CD4-positive, alpha-beta T cell (primary cell): ENCODE measurements at places on chromosomes 11 and 22.

GRCh38 chr11:10856689-10857458 is 979 bp downstream of the ZBED5 start:
- no peak for DNase-seq

- DNase-seq: no peak
These were observed 727.1 kb downstream of the NELL1 start for GRCh38 chr11:21396342-21397008.

- DNase-seq: no peak
These were observed 92.5 kb upstream of the CARD18 start for GRCh38 chr11:105232021-105232420.

DNA sequence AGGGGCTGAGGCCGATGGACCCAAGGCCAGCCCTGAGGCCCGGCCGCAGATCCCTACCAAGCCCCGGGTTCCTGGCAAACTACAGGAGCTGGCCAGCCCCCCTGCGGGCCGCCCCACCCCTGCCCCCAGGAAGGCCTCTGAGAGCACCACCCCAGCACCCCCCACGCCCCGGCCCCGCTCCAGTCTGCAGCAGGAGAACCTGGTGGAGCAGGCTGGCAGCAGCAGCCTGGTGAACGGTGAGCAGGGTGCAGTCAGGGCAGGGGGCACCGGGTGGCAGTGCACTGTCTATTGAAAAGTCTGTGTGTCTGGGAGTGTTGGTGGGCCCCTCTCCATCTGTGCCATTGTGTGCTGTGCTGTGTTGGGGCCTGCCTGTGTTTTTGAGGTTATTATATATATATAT is 16.1 kb downstream of the MICALL1 start:
- no peak for DNase-seq

- no peak for DNase-seq
These were observed 14.6 kb upstream of the SYT13 start for GRCh38 chr11:45300715-45301114.

GRCh38 chr11:22076271-22076930 is 116.5 kb upstream of the ANO5 start:
- DNase-seq: no peak

DNA sequence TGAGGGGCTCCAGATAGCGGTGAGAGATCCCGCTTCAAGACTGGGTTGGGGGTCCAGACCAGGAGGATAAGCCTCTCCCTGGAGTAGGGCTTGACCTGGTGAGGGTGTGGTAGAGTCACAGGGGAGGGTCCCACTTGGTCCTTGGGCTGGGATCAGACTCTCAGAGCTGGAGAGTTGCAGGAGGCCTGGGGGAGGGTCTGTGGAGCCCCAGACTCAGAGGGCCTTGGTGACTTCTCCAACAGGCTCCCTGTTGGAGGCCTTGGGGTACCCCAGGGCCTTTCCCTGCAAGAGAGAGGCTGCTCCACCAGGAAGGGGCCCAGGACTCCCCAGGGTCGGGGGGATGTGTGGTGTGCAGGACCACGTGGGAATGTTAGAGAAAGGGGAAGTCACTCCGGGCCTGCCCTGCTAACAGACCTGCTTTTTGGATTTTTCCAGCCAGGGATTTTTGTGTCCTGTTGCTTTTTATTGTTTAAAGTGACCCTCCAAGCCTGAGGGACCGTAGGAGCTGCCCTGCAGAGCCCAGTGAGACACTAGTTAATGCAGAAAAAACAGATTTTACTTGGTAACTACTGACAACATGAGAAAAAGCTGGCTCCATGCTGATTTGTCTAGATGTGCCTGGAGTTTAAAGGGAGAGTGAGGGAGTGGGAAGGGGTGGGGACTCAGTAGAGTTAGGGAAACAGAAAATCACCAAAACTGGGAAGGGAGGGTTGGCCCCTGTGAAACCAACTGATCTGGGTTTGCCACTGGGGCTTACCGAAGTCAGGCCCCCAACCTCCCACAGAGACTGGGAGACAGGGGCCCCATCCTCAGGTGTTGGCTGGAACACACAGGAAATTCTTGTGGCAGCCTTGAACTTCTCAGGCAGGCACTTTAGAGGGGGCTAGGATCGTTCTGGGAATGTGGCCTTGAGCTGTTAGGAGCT is 801 bp upstream of the TXNRD2 start:
- DNase-seq: no peak

DNA sequence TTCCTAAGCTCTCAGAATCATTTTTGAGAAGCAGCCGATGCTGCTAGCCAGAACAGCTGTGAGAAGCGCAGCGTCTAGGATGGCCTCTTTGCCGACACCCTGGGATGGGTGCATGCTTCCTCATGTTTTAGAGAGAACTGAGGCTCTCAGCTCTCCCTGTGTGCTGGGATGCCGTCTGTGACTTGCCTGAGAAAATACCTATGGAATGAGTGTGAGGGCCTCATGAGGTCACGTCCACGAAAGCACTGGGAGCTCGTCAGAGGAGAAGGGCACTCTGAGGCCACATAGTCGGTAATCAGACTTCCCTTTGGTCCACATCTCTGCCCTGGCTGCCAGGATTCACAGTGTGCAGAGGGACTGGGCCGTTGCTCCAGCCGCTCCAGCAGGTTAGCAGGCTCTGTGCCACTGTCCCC is 54.7 kb downstream of the MICAL3 start:
- no peak for DNase-seq

DNA sequence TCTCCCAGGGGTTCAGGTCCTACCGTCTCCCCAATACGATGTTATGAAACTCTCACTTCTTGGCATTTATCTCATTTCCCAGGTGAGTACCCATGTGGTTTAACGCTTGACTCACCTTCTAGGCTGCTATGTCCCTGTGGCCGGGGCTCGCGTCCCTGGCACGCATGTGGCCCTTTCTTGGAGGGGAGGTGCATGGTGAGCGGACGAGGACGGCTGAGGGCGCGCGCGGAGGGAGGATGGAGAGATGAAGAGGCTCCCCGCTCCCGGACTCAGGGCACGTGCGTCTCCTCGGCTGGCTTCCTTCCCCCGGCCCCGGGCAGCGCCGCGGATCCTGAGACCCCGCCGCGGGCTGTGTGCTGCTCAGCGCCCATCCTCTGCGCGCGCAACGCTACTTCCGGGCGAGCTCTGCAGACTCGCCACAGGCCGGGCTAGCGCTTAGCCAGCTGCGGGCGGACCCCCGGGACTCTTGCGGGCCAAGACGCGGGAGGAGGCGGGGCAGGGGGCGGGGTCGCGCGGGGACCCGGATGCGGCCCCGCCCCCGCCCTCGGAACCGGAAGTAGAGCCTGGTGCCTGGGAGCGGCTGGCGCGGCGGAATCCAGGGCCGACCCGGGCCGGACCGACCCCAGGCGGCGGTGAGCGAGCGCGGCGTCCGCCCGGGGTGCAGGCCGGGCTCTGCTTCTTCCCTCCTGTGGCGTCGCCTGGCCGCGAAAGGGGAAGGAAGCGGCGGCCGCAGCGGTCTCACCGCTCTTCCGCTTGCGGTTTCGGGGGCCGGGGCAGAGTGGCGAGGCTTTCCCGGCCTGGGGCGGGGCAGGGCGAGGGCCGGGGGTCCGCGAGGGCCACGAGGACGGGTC is at the start of gene CTTN:
Gene CTTN (plus strand): TSS at position 547 of the 851 bp plus-strand sequence. CDS start 8,769 bp downstream, outside the sequence.
- peak; percentile 54 for DNase-seq

DNA sequence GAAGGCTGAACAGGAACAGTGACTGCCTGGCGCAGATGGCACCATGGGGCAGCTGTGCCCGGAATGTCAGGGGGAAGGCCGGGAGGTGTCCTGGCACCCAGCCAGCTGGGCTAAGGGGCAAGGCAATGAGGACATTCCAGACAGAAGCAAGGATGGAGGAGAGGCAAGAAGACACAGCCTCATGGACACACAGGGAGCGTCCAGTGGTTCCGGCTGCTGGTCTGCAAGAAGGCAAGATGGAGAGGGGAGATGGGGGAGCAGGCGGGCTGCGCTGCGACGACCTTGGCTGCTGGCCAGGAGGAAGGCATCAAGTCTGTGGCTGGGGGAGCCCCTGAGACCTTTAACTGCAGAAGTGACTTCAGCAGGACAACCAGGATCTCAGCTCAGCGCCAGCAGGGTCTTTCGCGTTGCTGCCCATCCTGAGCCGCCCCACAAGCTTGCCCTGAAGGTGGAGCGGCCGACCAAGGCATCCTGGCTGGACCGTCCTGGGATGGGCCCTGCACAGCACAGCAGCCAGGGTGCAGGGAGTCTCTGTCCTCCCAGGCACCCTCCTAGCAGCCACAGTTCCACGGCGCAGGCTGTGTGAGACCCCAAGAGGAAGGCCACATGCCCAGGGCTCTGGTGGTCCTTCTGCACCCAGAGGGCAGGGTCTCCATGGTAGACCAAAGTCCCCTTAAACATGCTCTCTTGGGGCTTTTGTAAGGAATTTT is 531.7 kb downstream of the BRD1 start:
- no peak for DNase-seq

- no peak for DNase-seq
These were observed 37.2 kb downstream of the FBXO7 start for GRCh38 chr22:32511776-32512175.

- peak; percentile 77 for DNase-seq
These were observed 43.0 kb upstream of the USP47 start for GRCh38 chr11:11798586-11799438.

- DNase-seq: no peak
These were observed 1.7 kb downstream of the ADAMTS15 start for GRCh38 chr11:130449996-130450769.

DNA sequence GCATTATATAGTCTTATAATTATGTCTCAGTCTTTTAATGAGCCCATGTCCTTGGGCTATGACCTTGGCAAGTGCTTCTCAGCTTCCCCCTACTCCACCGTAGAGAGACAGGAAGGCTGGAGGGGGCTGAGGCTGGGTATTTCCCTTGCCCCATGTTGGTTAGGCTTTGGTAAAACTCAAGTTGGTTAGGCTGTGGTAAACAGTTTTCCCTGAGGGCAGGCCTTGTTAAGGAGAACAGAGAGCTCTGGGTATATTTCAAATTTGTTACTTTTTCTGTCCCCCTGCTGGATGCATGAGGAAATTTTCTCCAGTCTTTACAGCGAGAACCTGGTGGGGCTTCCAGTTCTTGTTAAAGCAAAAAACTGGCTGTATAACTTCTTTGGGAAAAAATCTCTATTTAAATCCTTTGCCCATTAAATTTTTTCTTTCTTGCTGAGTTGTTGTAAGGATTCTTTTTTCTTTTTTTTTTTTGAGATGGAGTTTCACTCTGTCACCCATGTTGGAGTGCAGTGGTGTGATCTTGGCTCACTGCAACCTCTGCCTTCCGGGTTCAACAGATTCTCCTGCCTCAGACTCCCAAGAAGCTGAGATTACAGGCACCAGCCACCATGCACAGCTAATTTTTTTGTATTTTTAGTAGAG is 12.2 kb upstream of the DCHS1 start:
- DNase-seq: peak; percentile 82

DNA sequence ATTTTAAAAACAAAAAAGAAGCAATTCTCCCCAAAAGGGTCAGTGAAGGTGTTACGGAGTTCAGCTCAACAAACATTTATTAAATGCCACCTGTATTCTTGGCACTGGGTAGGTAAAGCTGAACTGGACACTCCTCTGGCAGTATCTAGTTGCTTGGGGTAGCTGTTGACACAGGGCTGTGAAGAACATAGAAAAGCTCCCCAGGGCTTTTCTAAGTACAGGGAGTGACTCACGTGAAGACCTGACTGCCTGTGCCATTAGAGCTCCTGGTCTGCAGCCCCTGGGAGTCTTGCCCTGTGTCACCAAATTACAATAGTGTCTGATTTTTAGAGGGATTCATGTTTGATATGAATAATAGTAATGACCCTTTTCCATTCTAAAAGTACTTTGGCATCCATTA is 43.6 kb downstream of the COA4 start:
- DNase-seq: no peak

- no peak for DNase-seq
These were observed 13.6 kb downstream of the NPTXR start for GRCh38 chr22:38830026-38830844.

DNA sequence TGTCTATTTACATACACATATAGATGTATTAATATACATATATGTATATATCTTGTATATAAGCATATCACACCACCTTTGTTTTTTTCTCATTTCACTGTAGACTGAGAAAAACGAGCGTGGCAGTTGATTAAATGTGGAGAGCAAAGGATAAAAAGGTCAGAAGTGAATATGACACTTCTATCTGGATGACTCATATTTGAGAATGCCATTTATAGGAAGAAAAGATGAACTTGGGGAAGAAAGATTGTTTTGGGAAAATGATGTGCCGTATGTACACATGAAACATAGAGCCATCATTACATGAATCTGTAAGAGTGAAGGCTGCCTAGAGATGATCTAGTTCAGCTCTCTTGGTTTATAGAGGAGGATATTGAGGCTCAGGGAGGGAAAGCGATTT is 28.7 kb downstream of the AMOTL1 start:
- DNase-seq: no peak

DNA sequence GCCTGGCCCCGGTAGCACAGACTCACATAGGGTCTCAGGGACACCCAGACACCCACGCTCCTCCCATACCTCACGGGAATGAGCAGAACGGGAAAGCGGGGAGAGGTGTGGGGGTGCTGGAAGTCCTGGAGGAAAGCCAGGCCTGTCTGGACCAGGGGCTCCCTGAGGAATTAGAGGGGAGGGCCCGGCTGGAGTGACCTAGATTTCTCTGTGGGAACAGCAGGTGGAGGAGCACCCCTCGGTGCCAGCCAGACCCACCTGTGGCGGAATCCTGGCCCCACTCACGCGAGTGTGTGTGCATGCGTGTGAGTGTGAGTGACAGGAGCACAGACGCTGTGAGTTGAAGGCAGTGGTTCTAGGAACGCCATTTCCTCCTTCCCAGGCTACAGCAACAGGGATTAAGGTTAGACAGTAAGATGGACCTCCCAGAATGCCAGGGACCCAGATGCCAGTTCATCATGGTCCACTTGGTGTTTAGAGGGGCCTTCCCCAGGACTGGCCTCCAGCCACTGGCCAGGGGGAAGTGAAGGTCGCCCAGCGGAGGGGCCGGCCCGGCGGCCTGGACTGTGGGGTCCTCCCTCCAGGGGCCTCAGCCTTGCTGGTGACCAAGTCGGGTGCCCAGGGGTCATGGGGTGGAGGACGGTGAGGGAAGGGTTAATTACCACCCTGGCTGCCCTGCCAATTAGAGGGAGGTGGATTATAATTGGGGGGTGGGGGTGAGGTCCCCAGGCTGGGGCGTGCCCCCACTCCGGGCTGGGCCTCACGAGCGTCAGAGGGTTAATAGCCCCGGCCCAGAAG is 1.0 kb downstream of the PKP3 start:
- no peak for DNase-seq

- DNase-seq: no peak
These were observed 11.6 kb downstream of the PPFIBP2 start for GRCh38 chr11:7525424-7525823.

DNA sequence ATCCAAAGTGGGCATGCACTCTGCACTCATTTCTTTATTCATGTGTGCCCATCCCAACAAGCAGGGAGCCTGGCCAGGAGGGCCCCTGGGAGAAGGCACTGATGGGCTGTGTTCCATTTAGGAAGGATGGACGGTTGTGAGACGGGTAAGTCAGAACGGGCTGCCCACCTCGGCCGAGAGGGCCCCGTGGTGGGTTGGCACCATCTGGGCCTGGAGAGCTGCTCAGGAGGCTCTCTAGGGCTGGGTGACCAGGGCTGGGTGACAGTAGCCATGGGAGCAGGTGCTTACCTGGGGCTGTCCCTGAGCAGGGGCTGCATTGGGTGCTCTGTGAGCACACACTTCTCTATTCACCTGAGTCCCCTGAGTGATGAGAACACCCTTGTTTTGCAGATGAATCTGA is 129.3 kb upstream of the B3GAT1 start:
- DNase-seq: no peak
